ENCODE measurements at places on chromosomes 6 and 20.

GRCh38 chr6:20882014-20882413 is 347.8 kb downstream of the CDKAL1 start:
- no peak for DNase-seq

GRCh38 chr6:1351381-1352008 is 37.9 kb upstream of the FOXF2 start:
- DNase-seq, result no peak

GRCh38 chr6:47490676-47491075 is 13.1 kb downstream of the CD2AP start:
- no peak for DNase-seq

DNA sequence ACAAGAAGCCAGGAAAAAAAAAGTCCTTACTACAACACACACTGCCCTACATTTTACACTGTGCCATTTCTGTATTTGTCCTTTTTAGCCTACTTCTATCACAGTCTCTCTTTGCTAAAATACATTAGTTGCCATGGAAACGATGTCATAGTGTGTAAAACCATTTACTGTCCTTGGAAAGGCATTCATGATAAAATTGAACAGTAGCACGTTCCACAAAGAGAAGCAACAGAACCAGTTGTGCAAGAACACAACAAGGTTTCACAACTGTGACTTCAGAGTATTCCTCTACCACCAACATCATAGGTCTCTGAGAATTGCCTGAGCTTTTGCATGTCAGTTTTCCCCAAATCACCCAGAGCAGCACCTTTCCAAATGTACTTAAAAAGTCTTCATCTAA is 20.5 kb downstream of the FYN start:
- DNase-seq, result no peak

DNA sequence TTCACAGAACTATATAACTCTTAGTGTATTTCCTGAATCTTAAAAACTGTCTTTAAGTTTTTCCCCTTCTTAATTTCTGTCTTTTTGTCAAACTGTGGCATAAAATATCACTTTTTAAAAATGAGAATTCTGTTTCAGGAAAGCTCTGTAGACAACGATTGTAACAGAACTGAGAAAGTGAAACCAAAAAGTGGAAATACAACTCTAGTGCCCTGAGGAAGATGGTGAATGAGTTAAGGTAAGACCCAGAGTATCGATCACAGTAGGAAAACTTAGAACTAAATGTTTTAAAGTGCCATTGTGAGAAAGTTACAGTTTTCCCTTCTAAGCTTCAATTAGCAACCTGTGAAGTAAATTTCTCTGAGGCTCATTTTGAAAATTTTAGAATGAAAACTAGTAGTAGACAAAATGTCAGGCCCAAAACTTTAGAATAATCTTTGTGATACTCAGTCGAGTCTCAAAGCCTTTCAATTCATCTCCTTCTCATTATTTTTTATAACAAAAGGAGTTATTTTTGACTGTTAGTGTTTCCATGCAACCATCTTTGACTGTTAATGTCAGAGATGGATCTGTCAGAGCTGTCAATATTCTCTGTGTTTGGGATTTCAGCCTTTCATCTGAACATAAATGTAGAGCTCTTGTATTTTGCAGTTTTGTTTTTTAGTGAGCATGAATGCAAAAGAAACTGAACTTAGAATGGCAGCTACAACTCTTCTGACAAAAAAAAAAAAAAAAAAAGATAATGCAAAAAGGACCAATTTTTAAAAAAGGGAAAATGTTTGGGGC is 19.0 kb upstream of the TRDN start:
- DNase-seq, result no peak
